ENCODE measurements at places on chromosomes 7 and 10.

- no peak for DNase-seq
These were observed 10.8 kb upstream of the SFRP5 start for GRCh38 chr10:97782455-97783228.

GRCh38 chr7:68682910-68683309 is 915.4 kb upstream of the AUTS2 start:
- DNase-seq: no peak

GRCh38 chr7:1060315-1061072 is 16.1 kb downstream of the GPR146 start:
- no peak for DNase-seq

- DNase-seq: no peak
These were observed 5.9 kb upstream of the FFAR4 start for GRCh38 chr10:93560541-93560940.

GRCh38 chr7:153258686-153259085 is 499.1 kb downstream of the ACTR3B start:
- DNase-seq: no peak

DNA sequence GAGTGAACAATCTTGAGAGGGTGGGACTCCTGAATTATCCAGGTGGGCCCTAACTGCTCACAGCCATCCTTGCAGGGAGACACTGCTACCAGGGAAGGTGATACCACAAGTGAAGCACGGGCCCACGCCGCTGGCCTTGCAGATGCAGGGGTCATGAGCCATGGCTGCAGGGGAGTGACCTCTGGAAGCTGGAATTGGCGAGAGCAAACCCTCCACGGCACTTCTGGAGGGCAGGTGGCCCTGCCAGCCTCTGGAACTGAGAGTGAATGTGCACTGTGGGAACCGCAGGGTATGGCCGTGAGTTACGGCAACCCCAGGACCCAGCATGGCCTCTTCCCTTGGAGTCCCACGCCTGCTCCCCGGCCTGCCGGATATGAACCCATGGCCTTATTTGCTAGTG is 37.5 kb downstream of the STK32C start:
- DNase-seq: no peak

- peak; percentile 58 for DNase-seq
These were observed 180.7 kb downstream of the BMPER start for GRCh38 chr7:34086064-34086463.

GRCh38 chr10:122543676-122544445 is 16.7 kb upstream of the DMBT1 start:
- DNase-seq: no peak

DNA sequence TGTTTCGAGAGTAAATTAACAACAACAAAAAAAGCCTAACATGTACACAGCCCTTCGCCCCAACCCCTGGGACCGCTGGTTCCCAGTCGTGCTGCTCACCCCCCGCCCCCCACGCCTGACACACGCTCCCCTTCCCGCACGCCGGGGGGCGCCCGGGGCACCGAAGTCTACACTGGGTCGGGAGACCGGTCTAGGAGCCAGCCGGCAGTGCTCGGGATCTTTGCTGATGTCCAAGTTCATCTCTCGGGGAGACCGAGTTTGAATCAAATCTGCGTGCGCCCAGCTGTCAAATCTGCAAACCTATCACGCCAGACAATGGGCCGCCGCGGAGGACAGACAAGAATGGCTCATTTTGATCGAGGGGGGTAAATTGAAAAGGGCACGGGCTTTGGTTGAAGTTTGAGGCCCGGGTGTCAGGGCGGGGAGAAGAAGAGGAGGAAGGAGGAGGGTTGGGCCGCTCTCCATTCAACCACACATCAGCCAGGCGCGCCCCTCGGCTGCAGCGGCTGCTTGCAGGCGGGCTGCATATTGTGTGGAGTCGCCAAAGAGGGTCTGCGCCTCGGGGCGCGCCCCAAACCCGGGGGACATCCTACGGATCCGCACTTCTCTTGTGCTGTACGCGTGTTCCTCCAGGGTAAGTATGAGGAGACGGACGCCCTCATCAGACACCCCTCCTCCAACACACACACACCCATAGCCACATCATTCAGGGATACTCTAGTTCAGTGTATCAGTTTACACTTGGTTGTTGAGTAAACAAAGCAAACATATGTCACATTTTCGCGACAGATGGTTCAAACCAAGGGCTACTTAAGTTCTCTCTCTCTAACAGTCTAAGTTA is 1.3 kb upstream of the GFRA1 start:
- DNase-seq: no peak

DNA sequence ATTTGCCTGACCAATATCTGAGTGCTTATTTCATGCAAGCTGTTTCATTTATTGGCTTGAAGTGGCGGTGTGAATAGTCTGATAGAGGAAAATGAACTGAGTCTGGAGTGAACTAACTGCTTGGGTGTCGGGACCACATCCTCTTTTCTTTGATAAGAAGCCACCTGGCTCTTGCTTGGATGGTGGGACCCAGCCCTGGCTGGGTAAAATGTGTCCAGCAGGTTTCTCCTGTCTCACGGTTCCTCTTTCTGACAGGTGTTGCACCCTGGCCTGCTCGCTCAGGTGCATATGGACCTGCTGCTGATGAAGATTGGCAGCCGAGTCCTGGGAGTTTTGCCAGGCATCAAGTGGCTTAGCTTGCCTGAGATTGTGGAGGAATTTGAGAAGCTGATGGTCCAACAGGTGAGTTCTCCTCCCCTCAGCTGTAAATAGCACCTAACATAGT is 1.6 kb downstream of the ADCK2 start:
- no peak for DNase-seq

DNA sequence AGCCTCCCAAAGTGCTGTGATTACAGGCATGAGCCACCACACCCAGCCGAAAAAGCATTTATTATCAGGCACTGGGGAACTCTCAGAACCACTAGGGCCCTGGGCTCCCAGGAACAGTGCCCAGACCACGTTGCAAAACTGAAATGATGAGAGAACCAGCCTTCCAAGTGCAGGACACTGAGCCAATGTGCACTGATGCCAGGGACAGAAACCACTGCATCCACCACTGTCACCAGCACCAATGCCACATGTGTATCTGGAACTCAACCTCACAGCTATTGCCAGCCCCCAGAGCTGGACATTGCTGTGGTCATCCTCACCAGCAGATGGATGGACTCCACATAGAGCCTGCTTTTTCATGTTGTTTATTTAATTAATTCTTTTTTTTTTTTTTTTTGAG is 28.2 kb upstream of the TPST1 start:
- DNase-seq: no peak

GRCh38 chr7:36712015-36712414 is 12.3 kb downstream of the AOAH start:
- DNase-seq: no peak

DNA sequence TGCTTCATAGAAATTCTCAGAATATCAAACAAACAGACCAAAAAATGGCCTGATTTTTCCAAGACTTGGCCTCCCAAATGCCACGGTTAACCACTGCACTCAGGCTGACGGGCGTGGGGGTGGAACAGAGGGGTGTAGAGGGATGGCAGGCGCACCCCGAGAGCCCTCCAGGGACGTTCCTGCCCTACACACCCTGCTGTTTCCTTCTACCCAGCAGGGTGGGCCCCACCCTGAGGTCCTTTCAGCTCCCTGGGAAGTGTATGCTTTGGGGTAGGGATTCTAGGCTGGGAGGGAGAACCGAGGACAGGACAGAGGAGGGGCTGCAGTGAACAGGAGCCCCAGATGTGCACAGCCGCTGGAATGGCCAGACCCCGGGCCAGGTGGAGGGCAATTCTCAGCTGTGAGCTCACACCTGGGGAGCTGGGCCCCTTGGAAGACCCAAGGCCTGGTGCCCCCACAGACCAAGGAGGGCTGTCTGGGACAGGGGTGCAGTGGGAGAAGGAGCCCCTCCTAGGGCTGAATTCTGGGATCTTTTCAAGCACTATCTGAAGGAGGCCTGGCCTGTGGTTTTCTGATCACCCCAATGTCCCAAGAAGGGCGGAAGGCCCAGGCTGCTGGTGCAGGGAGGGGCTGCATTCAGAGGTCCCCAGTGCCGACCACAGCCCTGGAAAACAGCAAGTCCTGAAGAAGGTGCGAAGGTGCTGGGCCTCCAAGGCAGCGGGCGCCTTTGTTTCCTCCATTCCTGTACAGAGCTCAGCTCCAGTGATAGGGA is 32.9 kb upstream of the INPP5A start:
- DNase-seq: no peak

DNA sequence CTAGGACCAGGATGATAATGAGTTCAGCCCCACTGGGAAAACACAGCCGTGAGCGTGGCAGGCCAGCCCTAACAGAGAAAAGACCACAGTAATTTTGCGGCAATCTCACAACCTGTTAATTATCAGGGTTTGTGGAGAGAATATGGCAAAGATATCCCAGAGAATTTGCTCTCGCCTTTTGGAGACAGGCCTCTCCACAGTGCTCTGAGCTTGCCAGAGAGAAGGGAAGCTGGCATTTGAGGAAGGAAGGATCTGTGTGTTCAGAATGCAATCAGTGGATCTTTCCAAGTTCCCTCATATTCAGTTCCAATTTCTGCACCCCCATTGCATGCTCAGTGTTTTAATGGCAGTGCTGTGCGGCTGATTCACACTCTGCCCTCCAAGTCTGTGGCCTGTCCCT is 60.2 kb downstream of the PLPP4 start:
- no peak for DNase-seq

- no peak for DNase-seq
These were observed 161.2 kb upstream of the GNAI1 start for GRCh38 chr7:79973455-79973854.

DNA sequence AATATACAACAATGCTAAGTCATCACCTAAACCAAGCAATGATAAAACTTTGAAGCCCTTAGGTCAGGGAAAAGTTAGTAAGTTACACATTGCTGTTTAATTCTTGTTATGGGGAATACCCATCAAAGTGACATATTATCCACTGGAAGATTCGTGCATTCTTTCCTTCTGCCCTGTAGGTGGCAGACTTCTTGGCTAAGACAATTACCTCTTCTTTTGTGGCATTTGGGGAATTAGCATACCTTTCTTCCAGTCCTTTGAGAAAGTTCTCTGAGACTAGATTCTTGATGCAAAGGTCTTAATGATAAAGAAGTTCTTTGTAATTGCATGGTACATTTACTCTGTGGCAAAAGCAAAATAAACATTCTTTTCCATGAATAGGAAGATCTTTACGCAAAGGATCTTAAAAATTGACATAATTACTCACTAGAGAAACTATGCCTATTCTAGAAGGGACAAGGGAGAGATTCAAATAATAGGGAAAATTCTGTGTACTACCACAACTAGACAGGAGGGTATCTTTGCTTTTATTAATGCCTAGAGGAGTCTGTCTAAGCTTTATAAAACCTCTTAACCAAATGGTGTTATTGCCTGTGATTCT is 395.9 kb downstream of the GRM8 start:
- peak; percentile 2 for DNase-seq

DNA sequence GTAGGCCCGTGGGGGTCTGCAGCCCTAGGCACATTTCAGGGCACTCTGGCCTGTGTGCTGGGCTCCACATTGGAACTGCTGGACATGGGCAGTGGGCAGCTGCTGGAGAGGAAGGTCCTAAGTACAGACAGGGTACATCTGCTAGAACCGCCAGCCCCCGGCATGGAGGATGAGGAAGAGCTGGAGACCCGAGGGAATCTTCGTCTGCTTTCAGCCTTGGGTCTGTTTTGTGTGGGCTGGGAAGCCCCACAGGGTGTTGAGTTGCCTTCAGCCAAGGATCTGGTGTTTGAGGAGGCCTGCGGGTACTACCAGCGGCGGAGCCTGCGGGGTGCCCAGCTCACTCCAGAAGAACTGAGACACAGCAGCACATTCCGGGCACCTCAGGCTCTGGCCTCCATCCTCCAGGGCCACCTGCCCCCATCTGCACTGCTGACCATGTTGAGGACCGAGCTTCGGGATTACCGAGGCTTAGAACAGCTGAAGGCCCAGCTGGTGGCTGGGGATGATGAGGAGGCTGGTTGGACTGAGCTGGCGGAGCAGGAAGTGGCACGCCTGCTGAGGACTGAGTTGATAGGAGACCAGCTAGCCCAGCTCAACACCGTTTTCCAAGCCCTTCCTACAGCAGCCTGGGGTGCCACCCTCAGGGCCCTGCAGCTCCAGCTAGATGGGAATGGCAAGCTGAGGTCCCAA is 1.4 kb downstream of the HPS6 start:
- no peak for DNase-seq

DNA sequence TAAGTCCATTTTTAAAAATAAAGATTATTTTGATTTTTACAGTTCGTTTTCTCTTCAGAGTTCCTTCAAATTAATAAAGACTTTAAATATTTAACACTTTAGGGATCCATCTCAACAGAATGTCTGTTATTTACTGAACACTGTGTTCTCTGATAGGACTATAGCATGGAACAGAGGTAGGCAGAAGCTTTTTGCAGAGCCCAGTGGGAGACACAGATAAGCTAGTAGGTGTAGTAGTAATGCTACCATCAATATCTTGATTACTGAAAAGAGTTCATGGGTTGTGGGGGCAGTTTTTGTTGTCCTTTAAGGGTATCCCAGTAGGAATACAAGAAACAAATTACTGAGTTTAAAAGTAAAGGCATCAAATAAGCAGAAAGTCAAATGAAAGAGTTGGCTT is 140.5 kb downstream of the HBP1 start:
- no peak for DNase-seq

DNA sequence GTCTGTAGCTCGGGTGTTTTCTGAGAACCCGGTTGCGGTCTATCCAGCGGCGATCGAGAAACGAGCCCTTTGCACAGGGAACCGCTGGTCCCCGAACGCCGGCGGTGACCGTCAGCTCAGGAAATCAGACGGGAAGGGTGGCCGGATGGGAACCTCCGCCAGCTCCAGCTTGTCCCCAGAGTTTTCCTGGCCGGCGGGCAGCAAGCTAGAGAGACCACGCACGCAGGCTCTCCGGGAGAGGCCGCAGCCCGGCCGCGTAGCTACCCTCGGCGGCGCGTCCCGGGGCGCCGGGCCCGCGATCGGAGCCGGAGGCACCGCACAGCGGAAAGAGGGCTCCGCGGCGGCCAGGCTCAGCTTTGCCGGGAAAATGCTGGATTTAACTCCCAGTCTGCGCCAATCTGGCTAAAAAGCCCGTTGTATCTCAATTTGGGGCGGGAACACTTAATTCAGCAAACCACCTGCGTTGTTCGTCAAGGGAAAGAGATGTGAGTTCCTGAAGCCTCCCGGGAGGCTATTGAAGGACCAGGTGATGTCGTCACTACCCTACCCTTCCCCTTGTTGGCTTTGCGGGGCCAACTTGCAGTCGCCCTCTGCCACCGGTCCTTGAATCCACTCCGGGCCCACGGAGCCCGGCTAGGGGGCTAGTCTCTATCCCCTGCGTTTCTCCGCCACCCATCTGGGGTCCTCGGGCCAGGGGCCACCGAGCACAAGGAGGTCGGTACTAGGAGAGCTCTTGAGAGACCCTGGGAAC is 859 bp upstream of the CH25H start:
- peak; percentile 17 for DNase-seq

DNA sequence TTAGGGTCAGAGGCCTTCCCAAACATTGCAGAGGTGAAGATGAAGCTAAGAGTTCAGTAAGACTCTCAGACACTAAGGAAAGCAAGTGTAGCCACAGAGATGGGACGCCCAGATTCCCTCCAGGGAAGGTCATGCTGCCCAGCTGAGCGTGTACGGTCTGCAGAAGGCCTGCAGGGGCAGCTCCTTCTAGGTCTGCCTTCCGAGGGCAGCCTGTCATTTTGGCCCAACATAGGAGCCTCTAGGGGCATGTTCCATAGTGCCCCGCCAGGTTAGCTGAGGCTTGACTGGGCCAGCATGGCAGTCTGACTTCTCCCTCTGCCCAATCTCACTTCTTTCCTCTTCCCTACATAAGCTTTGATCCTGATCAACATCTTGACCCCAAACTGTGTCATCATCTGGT is 130.7 kb downstream of the PIP4K2A start:
- no peak for DNase-seq

Data from fibroblast of mammary gland (primary cell).